ENCODE measurements at places on chromosomes 5 and 9.
A peak's percentile ranks its signal among the peaks of the same experiment; 100 is the strongest.

- DNase-seq, result no peak
Measured at GRCh38 chr5:63483338-63483737, 478.9 kb downstream of the HTR1A start.

- DNase-seq, result peak; percentile 34
Measured at GRCh38 chr9:19379697-19380046, 364 bp downstream of the RPS6 start.

GRCh38 chr5:53575831-53576230 lies 15.4 kb downstream of the NDUFS4 start:
- no peak for DNase-seq

GRCh38 chr5:137754961-137755762 lies 999 bp upstream of the HNRNPA0 start:
- no peak for DNase-seq

DNA sequence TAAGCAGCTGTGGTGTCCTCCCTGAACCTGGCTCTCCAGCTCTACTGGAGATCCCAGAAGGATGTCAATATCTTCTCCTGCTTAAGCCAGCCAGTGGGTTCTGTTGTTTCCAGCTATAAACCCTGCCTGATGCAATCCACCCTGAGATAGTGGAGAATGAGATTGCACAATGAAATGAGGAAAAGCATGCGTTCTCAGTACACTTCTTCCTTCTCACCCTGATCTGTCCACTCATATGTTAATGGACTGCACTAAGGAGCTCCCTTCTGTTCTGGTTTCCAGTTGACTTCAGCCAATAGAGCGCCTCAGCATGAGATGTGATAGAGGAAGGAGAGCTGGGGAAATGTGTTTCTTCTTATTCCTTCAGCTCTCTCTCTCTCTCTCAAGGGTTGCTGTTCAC lies 40.0 kb upstream of the CDH6 start:
- DNase-seq, result no peak

DNA sequence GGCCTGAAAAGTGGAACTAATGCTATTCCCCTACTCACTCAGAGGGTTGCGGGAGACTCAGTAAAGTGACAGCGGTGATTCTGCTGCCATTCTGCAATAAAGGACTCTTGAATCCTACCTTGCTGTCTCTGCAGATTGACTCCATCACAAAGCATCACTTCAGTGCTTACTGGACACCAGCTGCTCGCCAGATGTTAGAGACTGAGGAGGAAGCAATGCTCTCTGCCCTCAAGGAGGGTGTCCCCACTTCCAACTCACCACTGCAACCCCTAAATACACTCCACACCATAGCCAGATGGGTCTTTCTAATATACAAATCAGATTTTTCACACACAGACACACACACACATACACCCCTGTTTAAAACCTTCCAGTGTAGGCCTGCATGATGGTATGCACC lies 21.4 kb downstream of the TTLL11 start:
- DNase-seq, result no peak

DNA sequence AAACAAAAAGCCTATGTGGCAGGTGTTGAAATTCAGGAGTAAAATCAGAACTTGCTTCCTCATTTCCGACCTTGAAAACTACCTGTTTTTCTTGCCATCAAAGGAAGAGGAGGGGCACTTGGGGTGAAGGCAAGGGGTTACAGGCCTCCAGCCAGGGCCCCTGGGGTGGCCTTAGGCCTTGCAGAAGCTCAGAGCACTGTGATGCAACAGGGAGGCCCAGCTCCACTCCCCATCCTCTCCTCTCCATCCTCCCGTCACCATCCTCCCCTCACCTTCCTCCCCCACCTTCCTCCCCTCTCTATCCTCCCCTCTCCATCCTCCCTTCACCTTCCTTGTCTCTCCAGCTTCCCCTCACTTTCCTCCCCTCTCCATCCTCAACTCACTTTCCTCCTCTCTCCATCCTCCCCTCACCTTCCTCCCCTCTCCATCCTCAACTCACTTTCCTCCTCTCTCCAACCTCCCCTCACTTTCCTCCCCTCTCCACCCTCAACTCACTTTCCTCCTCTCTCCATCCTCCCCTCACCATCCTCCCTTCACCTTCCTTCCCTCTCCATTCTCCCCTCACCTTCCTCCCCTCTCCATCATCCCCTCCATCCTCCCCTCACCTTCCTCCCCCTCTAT lies 111.6 kb downstream of the WNK2 start:
- no peak for DNase-seq

GRCh38 chr5:109278141-109278540 lies 131.6 kb downstream of the PJA2 start:
- DNase-seq, result no peak

DNA sequence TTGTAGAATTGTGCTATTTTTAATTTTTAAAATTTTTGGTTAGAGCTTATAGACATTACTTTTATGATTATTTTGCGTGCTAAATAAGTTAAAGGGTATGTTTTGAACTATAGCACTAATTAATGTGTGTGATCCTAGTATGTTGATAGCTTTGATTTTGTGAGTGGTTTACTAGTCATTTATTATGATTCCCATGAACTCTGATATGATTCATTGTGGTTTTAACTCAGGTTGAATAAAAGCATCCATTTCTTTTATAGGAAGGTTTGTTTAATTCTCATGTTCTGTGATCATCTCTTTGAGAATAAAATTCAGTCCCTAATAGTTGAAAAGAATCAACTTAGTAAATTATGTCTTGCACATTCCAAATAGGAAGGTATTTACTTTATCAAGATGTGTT lies 22.5 kb downstream of the C5orf22 start:
- DNase-seq, result no peak

DNA sequence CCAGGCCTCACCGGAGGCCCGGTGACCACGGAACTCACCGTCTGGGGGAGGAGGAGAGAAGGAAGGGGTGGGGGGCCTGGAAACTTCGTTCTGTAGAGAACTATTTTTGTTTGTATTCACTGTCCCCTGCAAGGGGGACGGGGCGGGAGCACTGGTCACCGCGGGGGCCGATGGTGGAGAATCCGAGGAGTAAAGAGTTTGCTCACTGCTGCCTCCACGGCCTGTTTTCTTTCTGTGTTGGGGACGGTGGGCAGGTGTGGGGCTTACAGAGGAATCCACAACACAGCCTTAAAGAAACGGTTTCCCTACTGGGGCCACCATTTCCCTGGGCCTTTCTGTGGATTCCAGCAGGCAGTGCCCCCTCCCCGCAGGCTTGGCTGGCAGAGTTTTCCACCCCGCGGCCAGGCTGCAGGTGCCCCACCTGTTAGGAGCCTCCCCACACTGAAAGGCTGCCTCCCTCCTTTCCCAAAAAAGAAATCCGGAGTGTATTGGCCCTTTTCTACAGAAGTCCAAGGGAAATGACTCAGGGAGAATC lies 80.8 kb downstream of the NTNG2 start:
- peak; percentile 40 for DNase-seq

DNA sequence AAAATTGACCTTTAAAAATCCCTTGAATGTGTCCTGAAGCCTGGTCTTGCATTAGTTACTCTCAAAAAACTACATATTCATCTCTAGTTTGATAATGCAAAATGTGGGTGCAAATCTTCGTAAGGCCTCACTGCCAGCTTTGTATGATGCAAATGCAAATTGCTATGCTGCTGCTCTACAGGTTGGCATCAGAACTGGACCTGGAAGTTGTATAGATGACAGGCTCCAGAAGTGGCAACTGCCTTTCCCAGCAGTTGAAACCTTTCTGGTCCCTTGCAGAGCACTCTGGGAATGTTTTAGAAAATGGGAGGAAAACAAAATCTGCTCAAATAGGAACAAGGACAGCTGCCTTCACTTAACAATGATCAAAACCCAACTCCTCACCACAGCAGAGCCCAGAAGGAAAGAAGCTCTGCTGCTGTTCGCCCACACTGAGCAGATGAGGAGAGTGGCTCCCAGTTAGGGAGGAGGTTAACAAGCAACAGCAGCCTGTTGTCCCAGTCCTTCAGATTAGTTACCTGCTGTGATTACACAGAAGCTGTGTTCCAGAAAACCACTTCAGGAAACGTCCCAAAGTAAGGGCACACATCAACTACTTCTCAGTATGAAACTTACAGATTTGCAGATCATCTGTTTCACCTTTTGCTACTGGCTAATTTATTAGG lies 93.5 kb downstream of the PLPP1 start:
- DNase-seq, result no peak

GRCh38 chr5:68392617-68393016 lies 177.1 kb downstream of the PIK3R1 start:
- no peak for DNase-seq

DNA sequence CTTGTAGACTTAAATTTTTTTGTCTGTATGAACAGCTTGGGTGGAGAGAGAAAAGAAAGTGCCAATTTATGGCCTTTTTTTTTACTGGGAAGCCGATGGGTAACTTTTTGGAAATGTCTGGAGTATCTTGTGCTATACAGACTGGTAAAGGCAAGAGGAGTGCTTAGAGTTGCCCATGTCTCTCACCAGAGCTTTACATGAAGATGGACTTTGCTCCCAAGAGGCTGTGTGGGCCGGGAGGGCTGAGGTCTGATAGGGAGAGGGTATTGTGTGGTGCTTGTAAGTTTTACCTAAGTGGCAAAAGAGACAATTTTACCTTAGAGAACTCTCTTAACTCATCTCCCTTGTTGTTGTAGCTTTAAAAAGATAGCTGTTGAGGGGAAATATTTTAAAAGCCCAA lies 203.2 kb downstream of the SEMA6A start:
- DNase-seq, result no peak

DNA sequence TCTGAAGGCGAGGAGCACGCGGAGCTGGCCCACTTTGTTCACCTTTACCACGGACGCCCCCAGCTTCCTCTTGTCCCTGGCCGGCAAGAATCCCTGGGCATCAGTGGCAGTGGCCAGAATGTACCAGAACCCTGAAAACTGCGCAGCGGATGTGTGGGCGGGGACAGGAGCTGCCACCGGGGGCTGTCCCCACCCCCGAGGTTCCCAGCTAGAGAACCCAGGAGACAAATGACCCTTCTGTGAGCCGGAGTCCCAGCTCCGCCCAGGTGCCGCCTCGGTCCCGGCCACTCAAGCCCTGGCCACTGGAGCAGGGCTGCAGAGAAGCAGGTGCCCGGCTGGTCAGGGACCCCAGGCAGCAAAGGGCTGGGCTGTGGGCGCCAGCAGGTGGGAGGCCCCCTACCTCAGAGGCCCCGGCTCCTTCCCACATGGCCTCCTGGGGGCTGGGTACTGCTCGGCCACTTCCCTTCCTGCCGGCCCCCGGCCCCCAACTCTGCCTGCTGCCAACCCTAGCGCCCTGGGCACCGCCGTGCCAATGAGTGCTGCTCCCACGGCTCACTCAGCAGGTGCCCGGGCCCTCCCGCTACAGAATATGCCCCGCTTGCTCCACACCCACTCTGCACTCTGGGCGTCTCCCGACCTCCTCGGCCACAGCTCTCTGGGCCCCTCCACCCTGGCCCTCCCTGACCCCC lies 713 bp downstream of the LCN10 start:
- DNase-seq, result no peak

- no peak for DNase-seq
Measured at GRCh38 chr5:74977471-74977870, 74.9 kb downstream of the GCNT4 start.

- DNase-seq, result no peak
Measured at GRCh38 chr9:109476642-109477257, 21.4 kb downstream of the PTPN3 start.

DNA sequence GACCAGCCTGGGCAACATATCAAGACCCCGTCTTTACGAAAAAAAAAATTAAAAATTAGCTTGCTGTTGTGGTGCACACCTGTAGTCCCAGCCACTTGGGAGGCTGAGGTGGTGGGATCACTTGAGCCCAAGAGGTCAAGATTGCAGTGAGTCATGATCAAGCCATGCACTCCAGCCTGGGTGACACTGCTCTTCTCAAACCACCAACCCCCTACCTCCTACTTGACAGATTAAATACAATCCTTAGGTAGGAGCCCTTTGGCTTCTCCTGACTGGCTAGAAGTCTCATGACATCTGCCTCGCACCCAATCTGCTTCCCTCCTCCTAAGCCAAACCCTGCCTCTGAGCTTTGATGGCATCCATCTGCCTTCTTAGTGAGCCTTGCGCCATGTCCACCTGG lies 11.6 kb upstream of the FBP1 start:
- DNase-seq, result no peak

DNA sequence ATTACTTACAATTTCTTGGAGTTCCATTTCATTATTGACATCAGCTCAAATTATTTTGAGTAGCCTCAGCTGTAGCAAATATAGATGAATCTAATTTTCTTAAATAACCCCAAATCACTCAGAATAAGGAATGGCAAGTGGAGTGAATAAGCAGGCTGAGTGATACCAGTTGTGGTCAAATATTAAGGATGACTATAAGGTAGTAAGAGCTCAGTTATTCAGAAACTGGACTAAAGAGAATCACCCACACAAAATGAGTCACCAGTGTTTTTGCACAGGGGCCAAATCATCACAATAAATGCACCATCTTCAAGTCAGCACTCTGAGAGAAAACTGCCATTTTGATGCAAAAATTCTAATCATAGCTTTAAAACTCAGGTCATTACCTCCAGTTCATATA lies 128.9 kb upstream of the TARS1 start:
- peak; percentile 82 for DNase-seq

- DNase-seq, result no peak
Measured at GRCh38 chr9:84123648-84124406, 143.2 kb downstream of the RMI1 start.

DNA sequence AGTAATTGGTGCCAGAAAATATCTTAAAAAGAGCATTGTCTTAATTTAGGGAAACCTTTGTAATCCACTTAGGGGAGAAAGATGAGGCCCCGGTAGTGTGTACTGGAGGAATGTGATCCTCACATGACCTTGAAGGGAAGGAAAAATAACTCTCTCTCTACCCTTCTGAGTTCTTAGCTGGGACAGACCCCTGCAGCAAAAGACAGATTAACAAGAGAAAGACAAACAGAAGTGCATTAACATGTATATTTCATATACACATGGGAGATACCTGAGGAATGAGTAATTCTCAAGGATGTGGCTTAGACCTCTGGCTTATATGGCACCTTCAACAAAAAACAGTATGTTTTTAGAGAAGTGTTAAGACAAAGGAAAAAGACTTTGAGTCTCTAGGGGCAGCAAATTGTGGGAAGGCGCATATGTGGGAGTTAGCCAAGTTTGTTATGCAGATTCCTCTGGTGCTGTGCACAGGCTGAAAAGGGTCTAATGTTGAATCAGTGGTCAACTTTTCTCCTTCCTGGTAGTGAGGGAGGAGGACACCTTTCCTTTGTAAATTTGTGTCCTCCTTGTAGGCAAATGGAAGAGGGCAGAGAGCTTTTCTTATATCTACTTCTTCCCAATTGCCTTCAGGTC lies 138.8 kb downstream of the LRRC70 start:
- DNase-seq, result no peak

- no peak for DNase-seq
Measured at GRCh38 chr5:124544366-124545055, 201.9 kb downstream of the ZNF608 start.
